ENCODE measurements at places on chromosomes 1 and 21. TPM values are rescaled to one million over a fixed set of nuclear protein-coding genes. Genes with fewer than 3 reads are reported as not detected.

- no peak for DNase-seq
Measured at GRCh38 chr1:79726321-79726720, 719.8 kb upstream of the ADGRL4 start.

DNA sequence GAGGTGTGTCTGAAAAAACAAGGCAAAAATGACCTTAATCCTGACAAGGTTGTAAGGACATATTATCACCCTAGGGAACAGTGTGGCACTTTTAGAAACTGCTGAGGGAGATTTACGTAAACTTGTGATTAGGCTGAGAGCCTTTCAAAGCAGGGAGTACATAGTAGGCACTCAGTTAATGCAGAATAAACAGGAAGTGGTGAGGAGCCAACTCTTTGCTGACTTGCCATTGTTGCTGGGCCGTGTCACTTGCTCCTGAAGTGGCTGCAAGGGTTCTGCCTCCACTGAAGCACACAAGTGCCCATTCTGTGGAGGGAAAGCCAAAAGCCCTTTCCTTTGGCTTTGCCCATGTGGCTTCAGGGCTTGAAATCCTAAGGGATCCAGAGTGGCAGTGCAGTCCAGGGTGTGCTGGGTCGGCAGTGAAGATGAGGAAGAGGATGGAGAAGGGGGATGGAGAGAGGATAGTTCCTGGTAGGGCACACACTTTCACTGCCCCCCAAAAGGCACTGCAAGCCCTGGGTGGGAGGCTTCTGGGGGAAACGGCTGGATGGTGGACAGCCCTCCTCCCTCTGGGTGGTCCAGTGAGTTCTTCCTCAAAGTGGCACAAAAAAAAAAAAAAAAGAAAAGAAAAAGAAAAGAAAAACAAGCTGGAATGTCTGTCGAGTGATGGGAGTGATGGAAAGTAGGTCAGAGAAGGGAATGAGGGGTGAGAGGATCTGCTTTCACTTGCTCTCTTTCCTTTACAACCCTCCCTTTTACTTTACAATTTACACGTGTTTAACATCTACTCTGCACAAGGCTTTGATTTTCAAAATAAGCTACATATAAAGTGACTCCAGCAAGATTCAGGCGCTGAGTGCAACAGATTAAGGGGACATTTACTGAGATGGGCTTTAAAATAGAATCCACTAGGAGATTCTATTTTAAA lies 13.7 kb upstream of the RHEX start:
- no peak for DNase-seq

Gene MMEL1
- total RNA-seq, result 0.33 TPM

DNA sequence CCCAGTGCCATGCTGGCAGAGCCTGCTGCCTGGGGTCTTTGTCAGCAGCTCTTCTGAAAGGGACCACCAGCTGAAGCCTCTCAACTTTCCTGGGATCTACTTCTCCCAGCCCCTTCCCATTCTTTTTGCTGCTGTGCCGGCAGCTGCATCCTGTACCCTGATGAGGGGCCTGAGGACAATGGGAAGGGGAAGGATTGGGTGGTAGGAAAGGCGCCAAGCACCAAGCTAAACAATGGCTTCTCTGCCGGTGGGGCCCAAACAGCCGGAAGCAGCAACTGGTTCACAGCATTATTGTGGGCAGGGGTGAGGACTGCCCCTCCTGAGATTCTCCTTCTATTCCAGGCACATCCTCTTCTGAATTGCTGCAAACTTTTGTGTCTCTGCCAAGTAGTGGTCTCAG lies 5.0 kb upstream of the EFCAB14 start:
- DNase-seq, result no peak

Gene SPATA21
- total RNA-seq, result not detected

DNA sequence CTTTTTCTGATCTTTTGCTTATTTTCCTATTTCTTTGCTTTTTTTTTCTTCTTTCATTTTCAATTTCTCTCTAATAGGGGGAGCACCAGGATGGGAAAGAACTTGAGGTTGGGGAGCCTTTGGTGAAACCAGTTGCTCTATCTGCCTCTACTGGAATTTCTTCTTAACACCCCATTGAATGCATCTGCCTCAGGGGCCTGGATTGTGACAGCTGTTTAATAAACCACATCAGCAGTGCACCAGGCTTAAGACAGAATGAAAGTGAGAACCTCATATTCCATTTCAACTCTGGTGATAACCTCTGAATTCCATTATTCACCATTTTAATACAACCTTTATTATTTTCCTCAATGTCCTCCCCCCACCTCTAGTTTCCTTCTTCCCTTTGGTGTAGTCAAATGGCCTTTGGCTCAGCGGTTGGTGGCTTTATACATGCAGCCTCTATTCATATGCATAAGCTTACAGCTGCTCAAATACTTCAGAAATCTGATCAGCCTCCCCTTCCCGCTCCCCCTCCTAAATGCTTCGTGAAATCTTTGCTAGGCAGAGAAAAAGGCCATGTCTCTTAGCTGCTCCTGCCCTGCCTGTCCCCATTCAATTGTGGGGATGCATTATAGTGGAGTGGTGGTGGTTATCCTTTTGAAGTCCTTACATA lies 537.3 kb upstream of the PLXNA2 start:
- no peak for DNase-seq

Gene OR2L8
- not detected for total RNA-seq

- DNase-seq, result no peak
Measured at GRCh38 chr1:7046891-7047290, 261.6 kb downstream of the CAMTA1 start.

- DNase-seq, result no peak
Measured at GRCh38 chr1:197781968-197782721, 6.9 kb upstream of the DENND1B start.

- DNase-seq, result no peak
Measured at GRCh38 chr1:208158640-208159554, 85.3 kb downstream of the PLXNA2 start.

DNA sequence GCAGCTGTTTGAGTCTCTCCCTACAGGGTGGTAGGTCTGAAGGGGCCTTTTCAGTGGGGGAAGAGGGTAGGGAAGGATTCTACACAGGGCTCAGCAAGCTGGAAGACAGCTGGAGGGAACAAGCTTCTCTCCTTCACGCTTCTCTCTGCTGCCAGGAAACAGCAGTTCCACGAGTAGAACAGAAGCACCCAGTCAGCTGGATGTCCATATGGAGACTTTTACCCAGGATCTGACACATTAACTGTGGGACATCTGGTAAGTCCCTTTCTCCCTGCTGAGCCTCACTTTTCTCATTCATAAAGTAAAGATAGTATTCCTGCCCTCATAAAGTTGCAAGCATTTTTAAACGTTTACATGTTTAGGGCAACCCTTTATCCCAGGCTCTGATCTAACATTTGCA lies 280.3 kb downstream of the OMA1 start:
- no peak for DNase-seq

Gene GUCA2A
- 0.57 TPM for total RNA-seq

Gene ADGRB2
- 6.0 TPM for total RNA-seq

Gene DIO1
- total RNA-seq, result 0.05 TPM

GRCh38 chr21:39047046-39047445 lies 136.2 kb downstream of the PSMG1 start:
- DNase-seq, result no peak

Measured in thymus (tissue), 14 donors.